ENCODE measurements at places on chromosomes 4 and X. TPM values are rescaled to one million over a fixed set of nuclear protein-coding genes. Genes with fewer than 3 reads are reported as not detected.

The UGT2B7 gene
- total RNA-seq: 8.7 TPM

- H3K27me3 ChIP-seq: no peaks in the 10 kb centered on the region
- H3K4me3 ChIP-seq: no peak overlapping the region
- H3K27ac ChIP-seq: no peak overlapping the region
- DNase-seq: no peak
Observed at GRCh38 chr4:126916049-126916625, 716.6 kb upstream of the INTU start.

The RAI2 gene
- total RNA-seq: 5.7 TPM

GRCh38 chrX:13694359-13694758, 5.4 kb downstream of the RAB9A start:
- H3K4me3 ChIP-seq: no peak overlapping the region
- DNase-seq: no peak
- peaks cover 25% of the 10 kb centered on the region for H3K4me1 ChIP-seq
- peaks cover 9% of the 10 kb centered on the region for H3K36me3 ChIP-seq

The QRFPR gene
- total RNA-seq: 1.4 TPM

The PDZD4 gene
- total RNA-seq: 23.9 TPM

DNA sequence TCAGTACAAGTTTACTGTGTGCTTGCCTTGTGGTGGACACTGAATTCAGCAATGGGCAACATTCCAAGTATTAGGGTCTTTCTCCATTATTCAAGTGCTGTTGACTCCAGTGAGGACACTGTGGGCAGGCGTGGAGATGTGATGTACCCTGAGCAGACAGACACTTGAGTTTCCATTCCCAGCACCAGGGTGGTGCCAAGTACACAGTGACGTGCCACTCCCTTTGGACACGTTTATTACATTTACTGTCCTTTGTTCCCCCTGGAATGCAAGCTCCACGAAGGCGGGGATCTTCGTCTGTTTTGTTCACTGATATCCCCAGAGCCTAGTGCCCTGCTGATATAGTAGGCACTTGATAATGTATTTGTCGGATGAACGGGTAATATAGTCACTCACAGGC, 130.6 kb upstream of the STX18 start:
- no peak overlapping the region for H3K4me3 ChIP-seq
- peaks cover 9% of the 10 kb centered on the region for H3K36me3 ChIP-seq
- H3K27ac ChIP-seq: no peak overlapping the region
- H3K4me1 ChIP-seq: peaks cover 46% of the 10 kb centered on the region
- DNase-seq: no peak

DNA sequence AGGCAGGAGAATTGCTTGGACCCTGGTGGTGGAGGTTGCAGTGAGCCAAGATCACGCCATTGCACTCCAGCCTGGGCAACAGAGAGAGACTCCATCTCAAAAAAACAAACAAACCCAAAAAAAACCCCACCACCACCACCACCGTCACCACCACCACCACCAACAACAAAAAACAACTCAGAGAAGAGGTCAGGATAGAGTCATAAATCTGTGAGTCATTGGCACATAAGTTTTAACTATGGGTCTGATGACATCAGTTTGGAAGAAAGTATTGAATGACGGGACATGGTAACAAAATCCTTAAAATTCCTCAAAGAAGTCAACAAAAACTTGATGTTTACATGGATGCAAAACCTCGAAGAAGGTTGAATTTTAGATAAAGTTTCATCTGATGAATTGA, 288.0 kb upstream of the SFRP2 start:
- H3K27ac ChIP-seq: no peak overlapping the region
- DNase-seq: no peak
- no peaks in the 10 kb centered on the region for H3K27me3 ChIP-seq
- H3K4me1 ChIP-seq: no peaks in the 10 kb centered on the region
- no peaks in the 10 kb centered on the region for H3K36me3 ChIP-seq

GRCh38 chr4:69860521-69861298, 765 bp upstream of the SULT1E1 start:
- no peak overlapping the region for H3K4me3 ChIP-seq
- no peak overlapping the region for H3K27ac ChIP-seq
- no peaks in the 10 kb centered on the region for H3K27me3 ChIP-seq

GRCh38 chr4:61211781-61212180, 11.7 kb downstream of the ADGRL3 start:
- no peaks in the 10 kb centered on the region for H3K27me3 ChIP-seq
- no peak overlapping the region for H3K4me3 ChIP-seq
- peaks cover 21% of the 10 kb centered on the region for H3K4me1 ChIP-seq
- peaks cover 6% of the 10 kb centered on the region for H3K36me3 ChIP-seq

DNA sequence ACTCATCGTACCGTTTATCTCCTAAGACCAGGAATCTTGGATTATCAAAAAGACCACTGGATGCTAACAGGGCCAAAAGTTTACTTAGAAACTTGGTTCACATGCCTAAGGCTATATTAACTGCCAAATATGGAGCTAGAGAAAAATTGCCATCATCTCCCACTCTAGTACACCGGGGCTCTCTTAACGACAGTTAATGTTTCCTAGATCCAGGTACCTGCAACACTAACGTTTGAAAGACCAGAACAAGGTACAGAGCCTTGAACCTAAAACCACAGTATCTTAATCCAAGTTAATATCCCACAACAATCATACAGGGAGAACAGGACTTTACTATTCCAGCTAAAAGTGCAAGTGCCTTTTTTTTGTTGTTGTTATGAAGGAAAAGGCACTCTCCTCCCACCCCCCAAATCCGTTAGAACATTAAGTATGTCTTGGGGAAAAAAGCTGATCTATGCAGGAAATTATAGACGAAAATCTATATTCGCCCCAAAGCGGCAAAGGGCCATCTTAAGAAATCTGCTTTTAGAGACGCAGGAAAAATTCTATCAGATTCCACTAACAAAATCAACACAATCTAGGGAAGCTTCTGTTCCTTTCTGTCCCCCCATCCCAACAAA, 1.3 kb downstream of the G3BP2 start:
- H3K36me3 ChIP-seq: no peaks in the 10 kb centered on the region
- peaks cover 45% of the 10 kb centered on the region for H3K4me1 ChIP-seq
- H3K27ac ChIP-seq: peak overlapping the region; percentile 99
- no peaks in the 10 kb centered on the region for H3K27me3 ChIP-seq

The GPAT3 gene
- total RNA-seq: 53.7 TPM

The WDFY3 gene
- total RNA-seq: 76.4 TPM

- no peaks in the 10 kb centered on the region for H3K4me1 ChIP-seq
- no peaks in the 10 kb centered on the region for H3K27me3 ChIP-seq
- H3K36me3 ChIP-seq: no peaks in the 10 kb centered on the region
- no peak overlapping the region for H3K4me3 ChIP-seq
- H3K27ac ChIP-seq: no peak overlapping the region
Observed at GRCh38 chrX:45524296-45524695, 323.6 kb upstream of the DIPK2B start.

DNA sequence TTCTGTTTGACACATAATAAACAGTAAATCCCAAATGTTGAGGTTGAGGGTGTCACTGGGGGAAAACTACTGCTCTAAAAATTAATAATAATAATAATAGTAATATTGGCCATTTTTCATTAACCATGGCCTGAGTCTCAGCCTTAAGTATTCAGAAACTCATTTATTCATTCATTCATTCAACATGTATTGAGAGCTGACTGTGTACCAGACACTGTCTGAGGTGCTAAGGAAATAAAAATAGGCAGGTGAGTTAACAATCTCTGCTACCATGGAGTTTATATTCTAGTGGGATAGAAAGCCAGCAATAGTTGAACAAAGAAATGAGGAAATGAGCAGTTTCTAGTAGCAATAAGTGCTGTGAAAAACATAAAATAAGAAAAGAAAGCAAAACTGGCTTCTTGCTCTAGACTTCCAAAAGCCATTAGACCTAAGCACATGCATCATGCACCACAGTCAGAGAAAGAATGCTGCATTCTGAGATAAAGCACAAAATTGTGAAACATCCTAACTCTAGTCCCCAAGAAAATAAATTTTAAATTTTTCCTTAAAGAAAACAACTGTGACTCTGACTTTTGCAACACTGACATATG, 278.7 kb downstream of the RCHY1 start:
- no peaks in the 10 kb centered on the region for H3K4me1 ChIP-seq
- no peak for DNase-seq

GRCh38 chr4:19615086-19615689, 636.5 kb upstream of the SLIT2 start:
- no peaks in the 10 kb centered on the region for H3K4me1 ChIP-seq
- no peak overlapping the region for H3K4me3 ChIP-seq
- H3K36me3 ChIP-seq: no peaks in the 10 kb centered on the region
- no peaks in the 10 kb centered on the region for H3K27me3 ChIP-seq

The GATA1 gene
- not detected for total RNA-seq

The MBNL3 gene
- 13.5 TPM for total RNA-seq

The ADH1B gene
- 6.1 TPM for total RNA-seq

- no peak for DNase-seq
- H3K4me1 ChIP-seq: no peaks in the 10 kb centered on the region
- no peak overlapping the region for H3K27ac ChIP-seq
- H3K36me3 ChIP-seq: no peaks in the 10 kb centered on the region
Observed at GRCh38 chrX:150941580-150941979, 41.6 kb upstream of the HMGB3 start.
